ENCODE measurements at places on chromosomes 13 and 19.

DNA sequence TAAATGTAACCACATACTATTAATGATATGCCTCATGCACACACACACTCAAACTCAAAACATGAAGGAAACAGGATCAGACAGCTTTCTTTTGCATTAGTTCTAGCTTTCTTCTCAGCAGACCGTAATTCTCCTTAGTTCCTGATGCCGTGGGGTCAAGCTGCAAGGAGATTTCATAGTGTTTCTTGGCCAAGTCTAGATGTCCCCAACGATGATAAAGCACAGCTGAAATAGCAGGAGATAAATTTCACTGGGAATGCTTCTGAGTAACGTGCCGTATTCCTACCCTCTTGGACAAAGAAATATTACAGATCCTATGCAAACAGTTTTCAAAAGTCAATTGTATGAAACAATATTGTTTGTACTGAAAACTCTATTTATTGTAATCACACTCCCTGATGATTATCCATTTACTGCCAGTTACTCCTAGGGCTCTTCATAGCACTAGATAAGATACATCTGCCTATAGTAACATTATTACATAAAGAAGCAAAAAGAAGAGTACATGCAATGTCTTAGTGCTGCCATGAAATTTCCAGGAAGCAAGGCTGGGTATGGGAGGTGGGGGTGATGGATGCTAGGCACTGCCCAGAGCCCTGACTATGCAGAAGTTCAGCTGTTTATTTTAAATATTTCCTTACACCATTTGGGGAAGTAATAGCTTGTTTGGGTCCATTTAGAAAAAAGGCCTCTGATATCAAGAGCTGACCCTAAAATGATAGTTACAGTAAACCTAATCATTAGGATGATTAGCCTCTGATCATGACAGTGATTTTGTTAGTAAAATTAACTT lies 16.5 kb upstream of the GGACT start:
- no peak for DNase-seq

- DNase-seq, result no peak
Measured at GRCh38 chr19:41218615-41219507, at the start of gene AXL. Gene AXL, plus strand, starts transcription at chr19:41219223. Its CDS starts 170 bp downstream, at chr19:41219393.

DNA sequence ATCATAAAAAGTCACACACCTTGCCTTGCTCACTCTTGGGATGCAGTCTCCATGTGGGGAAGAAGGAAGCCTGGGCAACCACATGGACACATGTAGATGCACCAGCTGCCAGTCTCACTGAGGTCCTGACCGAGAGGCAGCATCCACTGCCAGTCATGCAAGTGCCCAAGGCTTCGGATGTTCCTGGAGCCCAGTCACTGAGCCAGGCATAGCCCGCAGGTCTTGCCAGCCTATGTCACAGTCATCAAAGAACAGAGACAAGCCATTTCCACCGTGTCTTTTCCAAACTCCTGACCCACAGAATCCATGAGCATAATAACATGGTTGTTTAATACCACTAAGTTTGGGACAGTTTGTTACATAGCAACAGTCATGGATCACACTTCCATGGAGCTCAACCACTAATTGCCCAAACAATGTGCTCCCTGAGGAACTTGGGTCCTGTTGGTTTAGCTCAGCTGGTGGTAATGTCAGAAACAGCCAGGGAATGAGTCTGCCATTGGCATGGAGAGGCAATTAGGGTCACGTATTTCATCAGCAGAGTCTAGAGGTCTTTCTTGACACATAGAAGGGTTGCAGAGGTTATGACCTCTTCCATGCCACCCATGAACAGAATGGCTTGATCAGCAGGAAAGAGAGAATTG lies 21.5 kb downstream of the STARD13 start:
- no peak for DNase-seq

- DNase-seq, result no peak
Measured at GRCh38 chr13:98923641-98924397, 54.0 kb downstream of the DOCK9 start.

DNA sequence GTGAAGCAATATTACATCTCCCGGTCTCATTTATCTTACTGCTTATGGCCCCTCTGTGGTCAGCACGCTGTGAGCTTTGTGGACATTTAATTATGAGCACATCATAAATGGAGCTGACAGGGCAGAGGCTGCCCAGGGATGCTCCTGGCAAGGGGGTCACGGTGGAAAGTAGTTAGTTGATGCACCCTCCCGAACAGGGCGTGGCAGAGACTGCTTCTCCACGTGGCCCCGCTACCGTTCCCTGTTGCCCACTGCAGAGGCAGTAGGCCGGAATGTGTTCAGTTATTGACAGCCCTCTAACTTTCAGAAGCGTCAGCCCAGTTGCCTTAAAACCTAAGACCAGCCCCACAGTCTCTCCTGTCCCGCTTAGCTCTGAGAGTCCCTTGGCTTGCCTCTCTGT lies 180.3 kb upstream of the ZNF507 start:
- DNase-seq, result no peak

DNA sequence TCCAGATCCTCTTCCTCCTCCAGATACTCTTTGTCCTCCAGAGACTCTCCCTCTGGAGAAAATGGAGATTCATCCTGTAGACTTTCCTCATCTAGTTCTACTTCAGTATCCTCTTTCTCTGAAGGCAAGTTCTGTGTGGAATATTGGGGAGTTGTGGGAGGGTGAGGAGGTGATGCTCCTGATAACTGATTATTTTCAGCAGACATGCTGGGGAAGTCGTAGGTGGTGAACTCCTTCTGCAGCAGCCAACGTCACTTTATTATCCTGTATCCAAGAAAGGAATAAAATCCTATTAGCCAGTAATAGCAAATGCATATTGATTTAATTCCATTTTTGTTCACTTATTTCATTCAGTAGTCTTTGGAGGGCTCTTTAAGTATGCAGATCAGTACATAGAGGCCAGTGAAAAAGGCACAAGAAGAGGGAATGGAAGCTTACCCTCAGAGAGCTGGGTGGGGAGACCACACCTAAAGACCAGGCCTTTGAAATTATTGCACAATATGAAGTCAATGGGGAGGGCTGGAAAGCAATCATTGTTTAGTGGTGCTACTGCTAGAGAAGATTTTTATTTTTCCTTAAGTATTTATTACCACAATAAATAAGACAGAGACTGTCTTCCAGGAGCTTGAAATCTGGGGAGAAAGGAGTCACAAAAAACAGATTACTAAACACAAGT lies 18.6 kb downstream of the ERICH6B start:
- no peak for DNase-seq

DNA sequence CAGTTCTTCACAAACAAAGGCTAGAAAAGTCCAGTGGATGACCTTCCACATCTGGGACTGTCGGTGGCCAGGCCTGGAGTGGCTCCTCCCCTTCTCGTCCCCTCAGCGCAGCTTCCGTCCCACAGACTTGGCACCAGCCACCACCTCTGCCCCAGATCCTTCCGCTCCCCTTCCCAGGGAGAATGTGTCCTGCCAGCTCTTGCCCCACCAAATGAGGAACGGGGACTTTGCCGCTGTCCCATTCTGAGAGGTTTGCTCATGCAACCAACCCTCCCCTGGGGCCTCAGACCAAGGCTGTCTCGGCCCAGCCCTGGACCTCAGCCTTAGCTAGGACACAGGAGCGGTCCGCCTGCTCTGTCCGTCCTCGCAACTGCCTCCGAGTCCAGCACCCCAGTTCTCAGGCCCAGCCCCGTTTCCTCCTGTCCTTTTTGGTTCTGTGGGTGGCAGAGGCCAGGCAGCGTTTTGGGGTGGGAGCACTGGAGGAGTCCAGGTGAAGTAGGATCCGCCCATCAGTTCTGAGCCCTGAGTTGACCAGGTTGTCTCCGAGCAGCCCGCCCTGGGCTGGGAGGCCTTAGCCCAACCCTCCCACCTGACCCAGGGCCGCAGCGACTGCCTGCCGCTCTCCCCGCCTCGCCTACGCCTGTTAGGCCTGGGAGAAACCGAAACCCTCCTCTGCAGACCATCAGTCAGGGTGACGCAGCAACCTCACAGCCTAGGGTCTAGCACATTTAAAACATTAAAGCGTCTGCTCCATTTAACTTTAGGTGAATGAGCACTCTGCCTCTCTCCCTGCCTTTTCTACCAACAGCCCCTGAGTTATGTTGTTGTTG lies 284.3 kb downstream of the FOXO1 start:
- DNase-seq, result no peak

DNA sequence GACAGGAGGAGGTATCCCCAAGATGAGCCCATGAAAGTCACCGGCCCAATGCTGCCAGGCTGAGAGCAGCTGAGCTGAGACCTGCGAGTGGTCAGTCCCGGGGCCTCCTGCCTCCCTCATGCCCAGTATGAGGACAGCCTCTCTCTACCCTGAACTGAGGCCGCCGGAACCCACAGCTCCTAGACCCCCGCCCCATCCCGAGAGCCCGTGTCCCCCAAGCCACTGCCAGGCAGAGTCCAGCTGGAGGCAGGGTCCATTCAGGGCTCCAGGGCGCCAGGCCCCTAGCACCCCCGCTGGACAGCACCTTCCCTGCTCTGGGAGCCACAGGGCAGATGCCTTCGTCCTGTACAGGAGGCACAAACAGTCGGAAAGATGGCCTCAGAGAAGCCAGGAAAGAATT lies 38.7 kb downstream of the MLLT1 start:
- DNase-seq, result no peak

DNA sequence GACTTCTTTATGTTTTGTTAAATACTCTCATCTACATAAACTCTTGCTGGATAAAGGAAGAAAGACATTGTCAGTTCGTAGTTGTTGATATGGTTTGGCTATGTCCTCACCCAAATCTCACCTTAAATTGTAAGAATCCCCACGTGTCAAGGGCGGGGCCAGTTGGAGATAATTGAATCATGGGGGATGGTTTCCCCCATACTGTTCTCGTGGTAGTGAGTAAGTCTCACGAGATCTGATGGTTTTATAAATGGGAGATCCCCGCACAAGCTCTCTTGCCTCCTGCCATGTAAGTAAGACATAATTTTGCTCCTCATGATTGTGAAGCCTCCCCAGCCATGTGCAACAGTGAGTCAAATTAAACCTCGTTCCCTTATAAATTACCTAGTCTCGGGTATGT lies 3.6 kb downstream of the ADGRE1 start:
- no peak for DNase-seq

- no peak for DNase-seq
Measured at GRCh38 chr13:68345963-68346531, 1115.9 kb upstream of the PCDH9 start.

DNA sequence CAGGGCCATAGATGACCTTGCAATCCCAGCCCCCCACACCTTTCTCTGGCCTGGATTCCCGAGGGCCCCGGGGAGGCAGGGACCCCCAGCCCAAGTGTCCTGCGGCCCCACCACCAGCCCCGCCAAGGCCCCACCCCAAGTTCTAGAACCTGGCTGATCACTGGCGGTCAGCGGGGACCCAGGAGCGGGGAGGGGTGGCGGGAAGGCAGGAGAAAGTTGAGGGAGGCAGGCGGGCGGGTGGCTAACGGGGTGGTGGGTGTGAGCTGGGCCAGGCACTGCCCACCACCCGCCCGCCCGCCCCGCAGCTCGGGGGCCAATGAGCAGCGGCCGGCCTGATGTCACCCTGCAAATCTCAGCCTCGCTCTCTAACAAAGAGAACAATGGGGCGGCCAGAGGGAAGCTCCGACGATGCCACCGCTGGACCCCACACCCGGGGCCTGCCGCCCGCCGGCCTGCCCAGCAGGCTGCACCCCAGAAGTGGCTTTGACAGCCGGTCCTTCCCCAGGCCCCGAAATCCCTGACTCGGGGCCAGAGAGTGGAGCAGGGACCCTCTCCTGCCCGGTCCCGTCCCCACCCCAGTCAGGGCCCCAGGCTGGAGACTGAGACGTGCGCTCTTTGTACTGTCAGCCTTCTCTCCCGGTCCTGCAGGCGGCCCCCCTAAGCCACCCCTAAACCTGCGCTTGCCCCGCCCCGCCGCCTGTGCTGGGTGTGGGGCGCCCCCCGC lies 1.6 kb downstream of the MEX3D start:
- no peak for DNase-seq

- DNase-seq, result no peak
Measured at GRCh38 chr13:109357751-109358471, 428.5 kb downstream of the IRS2 start.

- DNase-seq, result peak; percentile 34
Measured at GRCh38 chr19:49335071-49335783, at the start of gene CD37. Gene CD37, plus strand, starts transcription at chr19:49335406. Its CDS starts 135 bp downstream, at chr19:49335541.

GRCh38 chr19:34733266-34733745 lies 737 bp upstream of the ZNF181 start:
- DNase-seq, result no peak

GRCh38 chr13:104301171-104301975 lies 1235.2 kb upstream of the SLC10A2 start:
- no peak for DNase-seq

DNA sequence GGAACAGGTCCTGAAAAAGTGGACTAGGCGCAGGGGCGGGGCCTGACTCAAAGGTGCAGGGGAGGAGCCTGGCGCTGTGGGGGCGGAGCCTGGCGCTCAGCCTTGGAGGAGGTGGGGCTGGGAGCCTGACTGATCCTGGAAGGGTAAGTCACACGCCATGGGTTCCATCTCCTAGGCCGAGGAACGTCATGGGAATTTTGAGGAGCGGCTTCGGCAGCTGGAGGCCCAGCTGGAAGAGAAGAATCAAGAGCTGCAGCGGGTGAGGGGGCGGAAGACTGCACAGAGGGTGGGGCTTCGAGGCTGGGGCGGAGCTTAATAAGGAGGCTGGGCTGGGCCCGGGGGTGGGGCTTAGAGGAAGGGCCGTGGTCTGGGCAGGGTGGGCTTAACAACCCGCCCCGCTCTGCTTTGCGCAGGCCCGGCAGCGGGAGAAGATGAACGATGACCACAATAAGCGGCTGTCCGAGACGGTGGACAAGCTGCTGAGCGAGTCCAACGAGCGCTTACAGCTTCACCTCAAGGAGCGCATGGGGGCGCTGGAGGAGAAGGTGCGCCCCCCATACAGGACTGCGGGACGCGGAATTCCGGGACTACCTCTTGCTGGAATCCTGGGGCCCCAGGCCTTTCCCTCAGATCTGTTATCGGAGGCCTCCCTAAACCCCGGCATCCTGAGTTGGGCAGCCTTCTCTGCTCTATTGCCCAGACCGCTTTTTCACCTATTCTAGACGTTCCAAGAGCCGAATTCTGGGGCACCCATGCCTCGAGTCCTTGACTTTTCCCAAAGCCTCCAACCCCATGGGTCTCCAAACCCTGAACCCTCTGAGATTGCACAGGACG lies 14.5 kb downstream of the PPFIA3 start:
- DNase-seq, result no peak

GRCh38 chr13:105497597-105497996 lies 1037.9 kb downstream of the EFNB2 start:
- DNase-seq, result no peak

DNA sequence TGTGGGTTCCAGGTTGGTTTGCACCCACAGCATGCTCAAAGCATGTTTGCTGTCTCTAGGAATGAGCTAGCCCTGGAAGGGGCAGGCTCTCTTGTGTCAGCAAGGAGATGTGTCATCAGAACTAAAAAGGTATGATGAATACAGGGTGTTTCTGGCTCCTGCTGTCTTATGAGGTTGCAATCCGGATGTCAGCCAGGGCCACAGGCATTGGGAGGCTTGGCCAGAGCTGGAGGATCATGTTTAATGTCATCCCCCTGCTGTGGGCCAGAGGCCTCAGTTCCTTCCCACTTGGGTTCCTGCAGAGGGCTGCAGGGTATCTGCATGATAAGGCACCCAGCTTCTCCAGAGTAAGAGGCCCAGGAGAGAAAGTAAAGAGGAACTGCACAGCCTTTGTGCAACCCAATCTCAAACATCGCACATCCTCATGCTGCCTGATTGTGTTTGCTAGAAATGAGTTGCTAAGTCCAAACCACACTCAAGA lies 193.6 kb downstream of the COL4A1 start:
- no peak for DNase-seq

- no peak for DNase-seq
Measured at GRCh38 chr19:13652810-13653590, 111.3 kb upstream of the MRI1 start.

GRCh38 chr13:94323764-94324758 lies 155.4 kb downstream of the DCT start:
- DNase-seq, result no peak

GRCh38 chr19:47608969-47609905 lies at the start of gene BICRA:
Gene BICRA, plus strand, starts transcription at chr19:47609134. Its CDS starts 64,441 bp downstream, at chr19:47673575.
- peak; percentile 54 for DNase-seq

- no peak for DNase-seq
Measured at GRCh38 chr13:77143431-77143830, 116.5 kb upstream of the FBXL3 start.
